CD4-positive, CD25-positive, alpha-beta regulatory T cell (primary cell): ENCODE measurements at places on chromosomes 5 and 9.

GRCh38 chr5:86118542-86118941 is 499.2 kb upstream of the COX7C start:
- no peak for DNase-seq

- no peak for DNase-seq
Observed at GRCh38 chr9:88803546-88804253, 187.6 kb upstream of the S1PR3 start.

DNA sequence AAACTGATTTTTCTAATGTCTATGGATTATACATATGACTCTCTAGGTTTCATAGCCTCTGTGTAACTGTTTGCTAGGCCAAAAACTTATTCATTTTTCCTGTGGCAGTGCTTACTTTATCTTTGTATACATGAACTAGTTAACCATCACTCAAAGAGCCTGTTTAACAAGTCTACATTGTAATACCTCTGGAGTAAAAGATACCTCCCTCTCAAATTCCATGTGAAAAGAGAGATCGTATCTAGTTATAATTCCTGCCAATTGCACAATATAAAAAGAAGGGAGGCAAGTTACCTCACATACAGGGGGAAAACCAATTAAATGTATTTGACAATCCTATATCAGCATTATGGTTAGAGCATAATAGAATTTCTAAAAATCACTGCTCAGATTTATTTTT is 271.9 kb upstream of the ST8SIA4 start:
- no peak for DNase-seq

GRCh38 chr5:538801-539468 is 14.7 kb upstream of the SLC9A3 start:
- no peak for DNase-seq

- DNase-seq, result no peak
Observed at GRCh38 chr5:78243639-78244038, 50.9 kb downstream of the AP3B1 start.

DNA sequence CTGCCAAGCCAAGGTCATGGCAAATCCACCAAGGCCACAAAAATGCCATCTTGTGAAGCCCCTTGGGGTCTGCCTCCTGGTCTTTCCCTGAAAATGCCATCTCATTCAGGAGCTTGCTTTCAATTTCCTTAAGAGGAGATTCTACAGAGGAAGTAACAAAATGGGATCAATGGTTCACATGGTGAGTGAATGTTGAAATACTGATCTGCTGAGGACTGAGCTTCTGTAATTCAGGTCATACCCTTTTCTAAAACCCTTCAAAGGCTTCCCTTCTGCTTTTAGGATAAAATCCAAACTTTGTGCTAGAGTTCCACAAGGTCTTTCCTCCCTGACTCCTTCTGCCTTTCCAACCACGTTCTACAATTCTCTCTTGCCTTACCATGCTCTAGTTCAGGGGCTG is 24.7 kb upstream of the NR3C1 start:
- DNase-seq, result no peak

DNA sequence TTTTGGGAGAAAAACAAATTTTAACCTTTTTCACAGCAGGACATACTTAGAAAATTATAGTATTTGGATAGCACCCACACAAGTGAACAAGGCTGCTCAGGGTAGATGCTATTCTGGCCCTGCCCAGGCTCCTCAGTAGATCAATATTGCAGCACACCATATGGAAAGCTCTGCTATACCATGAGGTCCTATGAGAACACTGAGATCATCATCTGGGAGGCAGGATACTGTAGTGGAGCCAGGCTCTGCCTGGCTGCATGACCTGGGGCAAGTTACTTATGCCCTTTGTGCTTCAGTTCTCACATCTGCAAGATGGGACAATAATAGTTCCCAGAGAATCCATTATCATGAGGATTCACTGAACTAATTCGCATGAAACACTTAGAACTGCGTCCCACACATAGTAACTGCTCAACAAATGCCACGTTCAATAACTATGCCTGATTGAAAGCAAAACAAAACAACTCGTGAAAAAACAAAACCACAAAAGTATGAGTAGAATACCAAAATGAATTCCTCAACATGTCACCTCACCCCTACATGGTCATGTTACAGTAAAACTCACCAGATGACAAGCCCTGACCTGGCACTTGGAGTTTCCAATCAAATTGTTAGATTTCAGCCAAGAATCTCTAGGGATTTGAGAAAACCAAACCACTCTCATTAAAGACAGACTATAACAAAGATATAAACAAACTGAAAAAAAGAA is 31.9 kb downstream of the ARSB start:
- DNase-seq, result no peak

- no peak for DNase-seq
Observed at GRCh38 chr9:109597496-109597895, 99.4 kb upstream of the PTPN3 start.

DNA sequence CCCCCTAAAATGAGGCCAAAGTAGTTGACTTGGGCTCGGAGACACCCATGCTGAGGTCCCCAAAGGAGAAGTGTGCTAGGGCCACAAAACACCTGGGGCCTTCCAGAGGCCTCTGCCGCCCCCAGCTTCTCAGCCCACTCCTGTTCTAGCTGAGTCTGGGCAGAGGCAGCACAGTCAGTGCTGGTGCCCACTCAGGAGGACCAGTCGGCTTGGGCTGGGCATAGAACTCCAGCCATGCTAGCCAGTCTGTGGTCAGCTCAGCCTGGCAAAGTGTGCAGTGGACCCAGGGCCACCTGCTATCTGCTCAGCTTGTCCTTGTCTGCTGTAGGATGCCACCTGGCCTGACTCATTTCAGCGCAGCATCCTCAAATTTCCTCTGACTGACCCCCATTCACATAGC is 254.6 kb downstream of the FSTL4 start:
- no peak for DNase-seq
